Left lung (tissue), 14 donors: ENCODE measurements at places on chromosomes 3 and 15. TPM values are rescaled to one million over a fixed set of nuclear protein-coding genes. Genes with fewer than 3 reads are reported as not detected.

Gene PLSCR2
- polyA plus RNA-seq: 0.74 TPM

Gene FBXL22
- polyA plus RNA-seq: 3.1 TPM

Gene TRPM1
- not detected for polyA plus RNA-seq

Gene KBTBD12
- polyA plus RNA-seq: 1.2 TPM

Gene LRRC31
- not detected for polyA plus RNA-seq

Gene LRRIQ4
- 0.09 TPM for polyA plus RNA-seq

Gene RTF1
- 70.6 TPM for polyA plus RNA-seq

Gene TRIM71
- 6.8 TPM for polyA plus RNA-seq

Gene GOLGA8J
- 2.8 TPM for polyA plus RNA-seq

Gene SLC15A2
- 22.3 TPM for polyA plus RNA-seq

DNA sequence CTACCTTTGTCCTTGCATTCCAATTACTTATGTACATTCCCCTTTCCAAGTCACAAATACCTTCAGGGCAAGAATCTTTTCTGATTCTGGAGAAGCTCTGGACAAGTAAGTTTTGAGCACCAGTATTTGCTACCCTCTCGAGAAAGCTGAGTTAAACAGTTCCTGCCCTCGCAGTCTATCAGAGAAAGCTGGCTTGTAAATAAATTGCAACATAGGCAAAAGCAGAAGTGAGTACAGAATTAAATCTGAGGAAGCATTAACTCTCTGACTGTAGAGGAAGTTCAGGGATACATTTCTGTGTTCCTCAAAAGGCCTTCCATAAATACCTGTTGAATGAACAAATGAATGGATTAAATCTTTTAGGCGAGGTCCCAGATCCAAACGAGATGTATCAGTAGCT, 1.2 kb downstream of the OSBPL11 start:
- DNase-seq: peak; percentile 20

- DNase-seq: no peak
Observed at GRCh38 chr3:60309539-60310268, 941.5 kb downstream of the FHIT start.

DNA sequence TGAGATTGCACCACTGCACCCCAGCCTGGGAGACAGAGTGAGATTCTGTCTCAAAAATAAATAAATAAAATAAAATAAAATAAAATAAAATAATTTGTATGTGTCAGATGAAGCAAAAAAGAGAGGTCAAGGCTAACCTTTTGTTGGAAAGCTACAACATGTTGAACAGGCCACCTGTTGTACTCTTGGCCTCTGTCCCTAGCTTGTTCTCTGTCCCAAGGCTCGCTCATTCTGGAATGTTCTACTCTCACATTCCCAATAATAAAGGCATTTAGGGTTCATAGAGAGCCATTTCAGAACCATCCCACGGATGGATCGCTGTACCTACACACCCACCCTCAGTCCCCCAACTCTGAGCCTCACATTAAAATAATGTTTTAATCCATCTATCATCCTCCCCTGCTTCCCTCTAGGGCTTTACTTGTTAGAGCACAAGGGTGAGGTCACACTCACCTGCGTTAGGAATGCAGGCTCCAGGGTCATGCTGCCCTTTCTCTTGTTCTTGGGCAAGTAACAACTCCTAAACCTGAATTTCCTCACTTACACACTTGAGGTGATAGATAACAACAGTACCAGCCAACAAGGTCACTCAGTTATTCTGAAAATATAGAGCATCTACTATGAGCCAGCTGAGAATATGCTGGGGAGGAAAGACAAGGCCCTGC, 24.9 kb upstream of the KCTD6 start:
- DNase-seq: no peak

DNA sequence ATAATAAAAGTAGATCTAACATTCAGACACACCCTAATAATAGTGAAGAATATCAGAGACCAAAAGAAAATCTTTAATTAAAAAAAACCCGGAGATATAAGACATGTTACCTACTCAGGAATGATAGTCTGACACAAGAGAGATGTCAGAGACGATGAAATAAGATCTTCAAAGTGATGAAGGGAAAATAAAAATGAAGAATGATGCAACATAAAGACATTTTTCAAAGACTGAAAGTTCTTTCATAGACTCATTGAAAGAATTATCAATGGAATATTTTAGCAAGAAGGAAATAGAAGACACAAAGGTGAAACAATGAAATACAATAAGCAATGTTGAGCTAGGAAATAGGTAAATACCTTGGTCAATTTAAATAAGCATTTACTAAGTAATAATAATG, 19.6 kb downstream of the HCLS1 start:
- DNase-seq: no peak

GRCh38 chr3:152205097-152205593, 63.6 kb upstream of the MBNL1 start:
- DNase-seq: no peak

DNA sequence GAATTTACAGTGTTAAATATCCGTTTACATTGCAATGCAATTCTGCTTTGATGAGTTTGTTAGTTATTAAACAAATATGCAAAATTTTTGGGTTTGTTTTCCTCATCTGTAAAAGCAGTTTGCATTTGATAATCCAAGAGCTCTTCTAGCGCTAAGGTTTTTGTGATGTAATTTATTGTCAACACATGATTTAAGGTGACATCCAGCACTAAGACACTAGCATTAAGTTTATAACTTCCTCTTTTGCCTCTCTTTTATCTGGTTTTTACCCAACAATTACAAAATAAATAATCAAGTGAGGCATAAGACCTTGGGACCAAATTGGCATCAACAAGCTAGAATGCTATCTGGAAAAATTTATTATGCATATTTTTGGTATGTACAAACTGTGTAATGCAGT, 969 bp upstream of the DNAJC19 start:
- DNase-seq: no peak

DNA sequence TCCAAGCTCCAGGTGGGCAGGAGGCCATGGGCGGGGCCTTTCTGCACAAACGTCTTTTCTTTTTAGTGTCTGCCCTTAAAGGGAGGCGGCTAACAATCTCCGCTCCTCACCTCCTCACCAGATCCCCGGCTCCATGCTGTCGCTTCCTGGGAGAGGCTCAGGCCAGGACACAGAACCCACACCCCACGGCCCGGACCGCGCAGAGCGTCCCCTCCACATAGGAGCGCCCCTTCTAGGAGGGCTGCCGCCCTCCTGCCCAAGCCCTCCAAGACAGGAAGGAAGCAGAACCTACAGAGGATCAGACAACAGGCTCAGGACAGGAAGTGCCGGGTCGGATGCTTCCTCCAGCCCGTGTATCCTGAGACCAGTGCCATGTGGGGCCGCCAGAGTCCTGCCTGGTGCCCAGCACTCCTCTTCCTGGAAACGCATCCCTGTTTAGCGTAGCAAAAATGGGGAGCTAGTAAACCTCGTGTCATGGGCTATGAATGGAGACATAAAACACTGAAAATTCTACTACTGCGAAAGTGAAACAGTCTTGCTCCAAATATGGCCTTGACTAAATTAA, 83.2 kb upstream of the ATP10A start:
- no peak for DNase-seq

GRCh38 chr3:73294537-73294936, 233.1 kb downstream of the EBLN2 start:
- DNase-seq: no peak

- no peak for DNase-seq
Observed at GRCh38 chr15:40339621-40339945, 1.2 kb downstream of the CCDC9B start.

DNA sequence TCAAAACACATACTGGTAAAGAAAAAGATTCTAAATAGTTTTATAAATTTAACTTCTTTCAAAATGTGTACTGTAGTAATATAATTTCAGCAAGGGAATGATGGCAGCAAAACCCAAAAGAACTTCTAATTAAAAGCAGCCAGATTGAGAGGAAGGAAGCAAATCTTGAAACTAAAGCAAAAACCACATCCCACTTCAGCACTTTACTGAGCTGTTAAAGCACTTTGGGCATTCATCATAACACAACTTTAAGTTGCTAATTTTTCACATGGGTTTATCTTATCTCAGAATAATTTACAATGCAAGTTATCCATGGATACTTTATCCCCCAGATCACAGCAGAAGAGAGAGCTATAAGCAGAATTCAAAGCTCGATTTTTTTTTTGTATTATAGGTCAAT, 6.0 kb downstream of the RFC4 start:
- no peak for DNase-seq

DNA sequence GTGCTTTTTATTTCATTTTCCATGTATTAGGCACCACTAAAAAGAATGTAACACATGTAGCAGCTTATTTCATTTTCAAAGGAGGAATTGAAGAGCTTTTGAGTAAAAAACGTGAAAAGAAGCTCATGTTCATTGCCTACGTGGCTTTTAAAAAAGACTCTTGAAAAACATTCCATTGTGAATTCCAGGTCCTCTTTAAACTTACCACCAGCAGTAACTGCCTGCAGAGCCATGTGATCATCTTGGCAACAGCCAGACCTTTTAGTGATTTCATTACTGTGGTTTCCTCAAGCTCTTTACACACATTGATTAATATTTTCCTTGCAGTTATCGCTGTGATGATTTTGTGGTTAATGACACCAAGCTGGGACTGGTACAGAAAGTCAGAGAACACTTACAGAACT, 43.8 kb upstream of the FBXL22 start:
- DNase-seq: no peak
